Activated CD8-positive, alpha-beta memory T cell treated with anti-CD3 and anti-CD28 coated beads, Interleukin-2, amount 50 U/mL, for 4 hours (primary cell): ENCODE measurements at places on chromosomes 1 and 21.

DNA sequence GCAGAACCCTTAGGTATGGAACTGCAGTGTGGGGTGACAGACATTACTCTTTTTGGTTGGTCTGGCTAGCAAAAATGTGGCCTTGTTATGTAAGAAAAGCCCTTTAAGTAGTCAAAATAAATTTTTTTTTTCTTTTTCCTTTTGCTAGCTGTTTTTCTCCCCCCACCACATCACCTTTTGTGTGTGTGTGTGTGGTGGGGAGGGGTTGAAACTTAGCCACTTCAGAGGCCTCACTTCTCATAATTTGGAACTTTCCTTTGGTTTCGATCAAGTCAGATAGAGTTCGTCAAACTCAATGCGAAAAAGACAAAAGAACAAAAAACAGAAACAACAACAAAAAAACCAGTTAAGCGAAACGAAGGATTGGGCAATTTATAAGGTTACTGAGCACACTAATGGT is 1.9 kb upstream of the PRMT2 start:
- DNase-seq, result no peak

- DNase-seq, result no peak
Observed at GRCh38 chr1:83923553-83923952, 75.4 kb downstream of the TTLL7 start.

DNA sequence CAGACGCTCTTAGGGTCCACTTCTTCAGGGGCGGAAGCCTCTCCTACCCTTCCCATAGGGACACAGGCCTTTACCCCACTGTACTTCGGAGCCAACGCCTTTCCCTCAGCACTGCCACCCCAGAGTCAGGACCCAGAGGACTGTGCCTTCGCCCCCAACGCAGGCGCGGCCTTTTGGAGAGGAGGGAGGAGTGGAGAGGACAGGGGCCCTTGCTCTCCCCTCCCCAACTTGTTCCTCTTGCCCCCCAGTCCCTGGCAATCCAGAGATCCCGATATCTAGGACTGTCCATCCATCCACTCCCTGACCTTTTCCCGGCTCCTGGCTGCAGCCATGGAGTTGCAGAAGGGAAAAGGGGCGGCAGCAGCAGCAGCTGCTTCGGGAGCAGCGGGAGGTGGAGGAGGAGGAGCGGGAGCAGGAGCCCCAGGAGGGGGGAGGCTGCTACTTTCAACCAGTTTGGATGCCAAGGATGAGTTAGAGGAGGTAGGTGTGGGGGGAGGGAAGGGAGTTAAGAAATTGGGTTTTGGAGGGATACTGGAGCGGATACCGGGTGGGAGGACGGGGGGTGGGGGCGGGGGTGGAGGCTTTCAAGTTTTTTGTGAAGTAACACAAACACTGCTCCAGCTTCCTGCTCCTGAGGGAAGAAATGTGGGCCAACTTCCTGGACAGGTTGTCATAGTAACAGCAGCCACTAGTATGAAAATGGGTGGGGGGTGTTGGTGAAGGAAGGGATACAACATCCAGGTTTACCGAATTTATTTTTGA is 636 bp downstream of the INTS3 start:
- DNase-seq, result peak; percentile 42

GRCh38 chr1:110135666-110136065 is 14.6 kb upstream of the SLC6A17 start:
- no peak for DNase-seq

DNA sequence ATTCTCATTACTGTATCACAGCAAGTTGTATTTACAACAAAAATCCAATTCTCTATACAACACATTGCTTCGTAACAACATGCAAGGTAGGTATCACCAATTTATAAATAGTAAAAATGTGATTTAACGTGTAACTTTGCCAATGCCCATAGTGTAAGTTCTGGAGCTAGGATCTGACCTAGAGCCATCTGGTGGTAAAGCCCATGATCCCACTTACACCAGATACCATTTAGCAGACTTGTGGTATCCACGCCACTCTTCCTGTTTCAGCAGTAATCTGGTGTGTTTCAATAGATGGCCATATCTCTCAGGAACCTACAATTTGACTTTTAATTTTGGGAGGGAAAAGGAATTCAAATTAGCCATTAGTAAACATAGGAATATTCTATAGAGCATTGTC is 10.2 kb downstream of the SETSIP start:
- DNase-seq, result no peak

GRCh38 chr1:99347041-99347684 is 82.9 kb downstream of the PLPPR4 start:
- no peak for DNase-seq

DNA sequence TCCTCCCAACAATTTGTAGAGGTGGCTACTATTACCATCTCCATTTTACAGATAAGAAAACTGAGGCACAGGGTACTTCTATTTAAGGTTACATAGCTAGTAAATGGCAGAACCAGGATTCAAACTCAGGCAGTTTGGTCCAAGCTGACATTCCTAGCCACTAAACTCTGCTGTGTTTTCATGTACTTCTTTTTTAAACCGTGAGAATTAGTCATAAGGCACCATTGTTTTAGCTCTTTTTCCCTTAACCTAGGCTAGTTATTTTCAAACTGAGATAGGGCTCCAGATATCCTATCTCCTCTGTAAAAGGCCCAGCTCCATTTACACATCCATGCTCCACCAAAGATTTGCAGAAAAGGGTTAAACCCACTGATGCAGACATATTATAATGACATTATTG is 92.9 kb downstream of the PTPN14 start:
- no peak for DNase-seq

GRCh38 chr1:55836086-55836485 is 620.9 kb upstream of the USP24 start:
- DNase-seq, result no peak

GRCh38 chr1:115977499-115978258 is 1.4 kb downstream of the SLC22A15 start:
- DNase-seq, result no peak

- peak; percentile 21 for DNase-seq
Observed at GRCh38 chr1:224205438-224205840, 22.4 kb downstream of the DEGS1 start.

DNA sequence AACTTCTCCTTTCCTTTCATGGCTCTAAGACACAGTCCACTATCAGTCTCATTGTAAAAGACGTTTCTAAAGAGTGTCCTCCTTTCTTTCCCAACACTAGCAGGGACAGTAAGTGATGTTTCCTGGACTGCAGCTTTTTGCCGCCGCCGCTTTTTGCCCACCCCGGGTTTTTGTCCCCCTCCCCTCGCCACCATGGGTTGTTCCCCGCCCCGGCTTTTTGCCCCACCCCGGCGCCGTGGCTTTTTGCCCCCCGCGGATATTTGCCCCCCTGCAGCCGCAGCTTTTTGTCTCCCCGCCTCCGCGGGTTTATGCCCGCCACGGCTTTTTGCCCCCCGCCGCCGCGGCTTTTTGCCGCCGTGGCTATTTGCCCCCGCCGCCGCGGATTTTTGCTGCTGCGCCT is 95.2 kb downstream of the TPTE start:
- DNase-seq, result no peak

DNA sequence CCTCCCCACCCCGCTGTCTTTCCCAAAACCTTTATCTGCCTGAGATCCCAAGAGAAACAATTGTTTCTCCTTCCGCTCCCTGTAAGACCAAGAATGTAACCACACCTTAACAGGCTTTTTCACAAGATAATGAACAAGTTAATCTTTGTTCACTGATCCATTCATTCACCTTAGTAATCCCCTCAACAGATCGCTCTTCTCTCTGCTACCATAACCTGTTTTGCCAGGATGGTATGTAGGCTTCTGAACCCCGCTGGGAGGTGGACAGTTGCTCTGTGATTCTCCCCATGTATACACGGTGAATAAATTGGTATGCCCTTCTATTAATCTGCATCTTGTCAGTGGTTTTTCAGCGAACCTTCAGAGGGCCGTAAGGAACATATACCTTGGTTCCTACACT is 18.7 kb upstream of the RGSL1 start:
- no peak for DNase-seq

DNA sequence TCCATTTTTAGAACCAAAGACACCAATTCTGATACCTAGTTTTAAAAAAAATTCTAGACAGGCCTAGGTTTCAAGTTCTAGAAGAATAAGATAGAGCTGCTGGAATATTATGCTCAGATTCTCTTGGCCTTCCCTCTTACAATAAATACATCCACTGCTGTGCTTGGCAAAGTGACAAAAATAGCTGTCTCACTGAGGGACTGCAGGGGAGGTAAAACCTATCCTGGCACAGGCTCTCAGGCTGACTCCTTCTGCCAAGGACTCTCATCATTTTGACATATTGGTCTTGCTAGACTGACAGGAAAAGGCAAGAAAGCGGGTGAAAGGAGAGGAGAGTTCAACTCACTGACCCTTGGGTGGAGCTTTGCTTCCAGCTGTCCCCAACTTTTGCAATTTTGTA is 197.0 kb upstream of the LHX8 start:
- DNase-seq, result no peak

DNA sequence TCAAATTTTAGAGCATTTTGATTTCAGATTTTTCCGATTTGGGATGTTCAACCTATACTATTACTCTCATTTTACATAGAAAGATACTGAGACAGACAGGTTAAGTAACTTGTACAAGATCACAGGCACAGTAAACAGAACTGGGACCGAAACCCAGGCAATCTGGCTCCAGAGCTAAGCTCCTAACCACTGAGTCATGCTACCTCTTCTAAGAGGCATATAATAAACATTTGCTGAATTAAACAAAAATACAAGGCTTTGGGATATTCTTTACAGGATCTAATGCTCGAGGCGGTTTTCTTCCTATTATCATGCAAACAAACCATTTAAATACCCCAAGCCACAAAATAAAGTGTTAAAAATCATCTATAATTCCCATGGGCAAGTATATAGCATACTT is 50.3 kb downstream of the MCOLN2 start:
- DNase-seq, result no peak

- no peak for DNase-seq
Observed at GRCh38 chr1:29805122-29805895, 569.0 kb downstream of the PTPRU start.

DNA sequence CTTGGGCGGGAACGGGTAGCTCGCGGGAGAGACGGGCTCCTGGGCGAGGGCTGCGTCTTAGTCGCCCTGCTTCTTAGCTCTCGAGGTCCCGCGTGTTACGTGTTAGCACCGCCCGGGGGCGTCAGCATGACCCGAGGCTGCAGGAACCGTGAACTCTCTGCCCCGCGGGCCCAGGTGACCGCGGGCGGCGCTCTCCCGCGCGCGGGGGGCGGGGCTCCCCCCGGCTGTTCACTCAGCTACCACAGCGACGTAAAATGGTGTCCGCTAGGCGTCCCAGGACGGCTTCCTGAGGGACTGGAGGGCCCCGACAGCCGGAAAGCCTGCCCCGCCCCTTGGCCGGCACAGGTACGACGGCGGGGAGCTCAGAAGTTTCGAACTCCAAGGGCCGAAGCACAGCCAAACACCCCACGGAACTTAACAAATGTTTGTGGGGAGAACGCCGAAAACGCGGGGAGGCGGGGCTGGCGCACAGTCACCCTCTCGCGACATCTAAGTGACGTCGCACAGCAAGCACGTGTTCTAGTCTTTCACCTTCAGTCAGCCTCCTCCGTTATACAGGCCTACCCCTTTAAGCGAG is 780 bp upstream of the RBM15 start:
- peak; percentile 94 for DNase-seq

DNA sequence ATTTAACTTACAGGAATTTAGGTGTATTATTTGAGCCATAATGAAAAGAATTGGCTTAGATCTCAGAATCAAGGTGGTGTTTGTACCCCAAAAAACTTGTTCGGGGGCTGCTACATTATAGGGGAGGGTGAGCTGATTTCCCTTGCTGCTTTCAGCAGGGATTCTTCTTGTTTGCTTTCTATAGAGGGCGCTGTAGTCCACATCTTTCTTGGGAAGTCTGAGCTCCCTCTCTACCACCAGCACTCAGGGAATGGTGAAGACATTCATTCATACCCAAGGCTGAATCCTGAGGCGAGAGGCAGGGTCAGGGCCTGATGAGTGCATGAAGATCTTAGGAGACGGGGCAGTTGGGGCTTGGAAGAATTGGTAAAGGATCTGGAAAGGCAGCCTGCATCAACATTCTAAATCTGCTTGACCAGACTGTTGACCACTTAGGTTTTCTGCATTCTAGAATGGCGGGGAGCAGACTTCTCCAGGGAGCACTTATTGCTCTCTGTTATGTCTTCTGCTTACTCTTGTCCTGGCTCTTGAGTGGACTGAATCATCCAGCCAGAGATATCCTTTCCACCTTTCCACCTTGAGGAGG is 18.9 kb downstream of the SPATA46 start:
- no peak for DNase-seq

DNA sequence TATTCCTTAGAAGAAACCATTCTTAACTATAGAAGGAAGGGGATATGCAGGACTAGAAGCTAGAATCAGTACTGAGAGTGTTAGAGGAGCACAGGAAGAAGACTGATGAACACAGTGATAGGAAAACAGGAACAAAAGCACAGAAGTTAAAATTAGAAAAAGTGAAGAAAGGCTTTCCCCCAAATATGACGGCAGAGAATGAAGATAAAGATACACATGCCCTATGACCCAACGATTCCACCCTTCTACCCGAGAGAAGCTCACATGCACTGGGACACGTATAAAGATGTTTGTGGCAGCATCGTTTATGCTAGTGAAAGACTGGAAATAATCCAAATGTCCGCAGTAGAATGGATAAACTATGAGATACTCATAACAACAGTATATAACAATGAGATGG is 74.2 kb downstream of the DTL start:
- DNase-seq, result no peak

DNA sequence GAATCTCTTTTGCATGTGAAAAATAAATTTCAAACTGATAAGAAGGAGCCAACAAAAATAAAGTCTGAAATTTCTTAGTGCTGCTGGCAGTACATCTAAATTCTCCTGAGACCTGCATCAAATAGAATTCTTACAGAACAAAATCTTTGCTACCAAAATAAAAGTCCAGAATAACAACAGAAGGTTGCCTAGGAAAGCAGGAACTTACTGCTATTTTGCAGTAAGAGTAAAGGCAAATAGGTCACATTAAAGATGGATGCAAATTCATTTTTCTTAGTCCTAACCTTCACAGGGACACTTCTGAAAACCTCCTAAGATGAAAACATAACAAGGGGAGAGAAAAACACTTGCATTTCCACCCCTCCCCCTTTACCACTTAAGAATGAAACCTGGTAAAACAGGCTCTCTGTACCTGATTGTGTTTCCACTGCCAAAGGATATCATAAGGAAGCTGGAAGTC is 59.0 kb downstream of the RUSC1 start:
- no peak for DNase-seq
